ENCODE measurements at places on chromosomes 7 and 10.

GRCh38 chr7:41912426-41912825 lies 209.5 kb upstream of the INHBA start:
- DNase-seq, result no peak

GRCh38 chr10:47260505-47261111 lies 39.4 kb upstream of the GDF10 start:
- no peak for DNase-seq

- DNase-seq, result no peak
These were observed 34.9 kb downstream of the FRMPD2 start for GRCh38 chr10:48239618-48240017.

GRCh38 chr10:113547426-113547825 lies 5.4 kb upstream of the HABP2 start:
- DNase-seq, result no peak

- no peak for DNase-seq
These were observed 190.3 kb downstream of the CHCHD3 start for GRCh38 chr7:132891554-132891953.

- no peak for DNase-seq
These were observed 41.5 kb downstream of the MINPP1 start for GRCh38 chr10:87546210-87546609.

- DNase-seq, result no peak
These were observed 1567.3 kb upstream of the LRRTM3 start for GRCh38 chr10:65358565-65358964.

DNA sequence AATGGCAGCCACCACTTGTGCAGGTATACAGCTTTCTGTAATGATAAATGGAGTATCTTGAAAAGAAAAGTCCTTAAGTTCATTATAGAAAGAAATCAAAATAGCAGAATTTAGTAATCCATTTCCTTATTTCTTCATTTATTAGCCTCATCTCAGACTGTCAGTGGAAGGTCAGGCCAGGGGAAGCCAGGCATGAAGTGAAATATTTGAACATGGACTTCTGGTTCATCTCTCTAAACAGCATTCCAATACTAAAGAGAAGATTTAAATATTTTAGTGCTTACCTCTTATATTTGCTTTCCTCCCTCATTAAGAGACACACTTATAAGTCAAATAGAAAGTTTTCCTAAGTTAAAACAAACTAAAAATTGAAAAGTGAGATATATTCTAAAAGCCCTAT lies 26.8 kb downstream of the TRDMT1 start:
- DNase-seq, result no peak

- no peak for DNase-seq
These were observed 26.1 kb downstream of the FAM53B start for GRCh38 chr10:124717911-124718741.

DNA sequence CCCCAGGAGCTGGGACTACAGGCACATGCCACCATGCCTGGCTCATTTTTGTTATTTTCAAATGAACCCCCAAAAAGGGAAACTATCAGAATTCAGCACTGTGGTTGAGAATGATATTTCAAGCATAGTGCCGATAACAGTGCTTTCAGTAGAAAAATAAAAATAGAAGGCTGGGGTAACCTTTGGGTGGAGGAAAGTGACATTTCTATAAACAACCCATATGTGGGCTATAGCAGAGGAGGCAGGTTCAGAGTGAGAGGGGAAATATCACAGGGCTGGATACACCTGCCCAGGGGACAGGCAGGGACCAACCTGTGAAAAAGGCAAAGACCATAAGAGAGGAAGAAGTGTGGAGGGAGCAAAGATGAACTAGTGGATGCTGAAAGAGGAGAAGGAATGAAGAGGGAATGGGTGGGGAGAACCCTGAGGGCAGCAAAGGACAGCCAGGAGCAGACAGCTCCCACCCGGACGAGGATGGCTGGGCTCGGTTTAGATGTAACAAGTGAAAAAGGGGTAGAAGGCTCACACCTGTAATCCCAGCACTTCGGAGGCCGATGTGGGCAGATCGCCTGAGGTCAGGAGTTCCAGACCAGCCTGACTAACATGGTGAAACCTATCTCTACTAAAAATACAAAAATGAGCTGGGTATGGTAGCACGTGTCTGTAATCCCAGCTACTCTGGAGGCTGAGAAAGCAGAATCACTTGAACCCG lies 56.5 kb downstream of the MAP3K8 start:
- DNase-seq, result no peak

GRCh38 chr7:74612015-74612829 lies 45.3 kb upstream of the GTF2I start:
- no peak for DNase-seq

GRCh38 chr10:104938031-104938430 lies 296.9 kb downstream of the SORCS3 start:
- no peak for DNase-seq

GRCh38 chr7:137878333-137878961 lies 31.7 kb upstream of the DGKI start:
- no peak for DNase-seq

DNA sequence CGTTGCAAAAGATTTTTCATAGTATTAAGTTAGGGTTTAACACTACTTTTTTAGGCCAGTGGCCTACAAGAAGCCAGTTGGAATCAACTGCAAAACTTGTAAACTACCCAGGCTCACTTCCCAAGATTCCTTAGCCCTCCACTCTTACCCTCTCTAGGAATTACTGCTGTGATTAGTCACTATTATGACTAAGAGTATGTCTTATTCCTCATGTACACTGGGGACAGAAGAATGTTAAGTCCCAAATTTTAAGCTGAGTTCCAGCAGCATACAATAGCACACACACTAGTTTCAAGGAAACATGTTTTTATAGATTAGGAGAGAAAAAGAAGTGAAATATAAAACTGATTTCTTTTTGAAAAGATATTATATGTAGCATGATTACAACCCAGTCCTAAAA lies 42.8 kb downstream of the FBXL13 start:
- DNase-seq, result no peak

- no peak for DNase-seq
These were observed 1247.4 kb upstream of the SORCS1 start for GRCh38 chr10:108411894-108412293.

GRCh38 chr10:89426230-89426868 lies 12.0 kb downstream of the IFIT5 start:
- DNase-seq, result no peak

GRCh38 chr10:103472005-103472404 lies 7.0 kb downstream of the CALHM3 start:
- no peak for DNase-seq

- DNase-seq, result no peak
These were observed 29.6 kb upstream of the AKR1C2 start for GRCh38 chr10:5033061-5033778.

DNA sequence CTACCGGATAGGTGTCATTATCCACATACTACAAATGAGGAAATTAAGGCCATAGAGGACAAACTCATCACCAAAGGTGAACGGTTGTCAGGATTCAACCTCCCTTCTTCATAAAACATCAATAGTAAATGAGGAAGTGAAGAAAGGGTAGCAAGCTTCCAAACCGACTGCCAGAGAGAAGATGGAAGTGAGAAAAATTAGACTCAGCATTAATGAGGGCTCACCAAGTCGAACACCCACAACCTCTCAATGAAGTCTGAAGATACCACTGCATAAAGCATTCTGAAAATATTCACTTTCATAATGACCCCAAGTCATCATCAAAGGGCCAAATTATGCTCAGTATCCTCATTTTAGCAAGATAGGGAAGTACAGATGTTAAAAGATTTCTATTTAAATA lies 29.6 kb downstream of the ABCB4 start:
- no peak for DNase-seq

DNA sequence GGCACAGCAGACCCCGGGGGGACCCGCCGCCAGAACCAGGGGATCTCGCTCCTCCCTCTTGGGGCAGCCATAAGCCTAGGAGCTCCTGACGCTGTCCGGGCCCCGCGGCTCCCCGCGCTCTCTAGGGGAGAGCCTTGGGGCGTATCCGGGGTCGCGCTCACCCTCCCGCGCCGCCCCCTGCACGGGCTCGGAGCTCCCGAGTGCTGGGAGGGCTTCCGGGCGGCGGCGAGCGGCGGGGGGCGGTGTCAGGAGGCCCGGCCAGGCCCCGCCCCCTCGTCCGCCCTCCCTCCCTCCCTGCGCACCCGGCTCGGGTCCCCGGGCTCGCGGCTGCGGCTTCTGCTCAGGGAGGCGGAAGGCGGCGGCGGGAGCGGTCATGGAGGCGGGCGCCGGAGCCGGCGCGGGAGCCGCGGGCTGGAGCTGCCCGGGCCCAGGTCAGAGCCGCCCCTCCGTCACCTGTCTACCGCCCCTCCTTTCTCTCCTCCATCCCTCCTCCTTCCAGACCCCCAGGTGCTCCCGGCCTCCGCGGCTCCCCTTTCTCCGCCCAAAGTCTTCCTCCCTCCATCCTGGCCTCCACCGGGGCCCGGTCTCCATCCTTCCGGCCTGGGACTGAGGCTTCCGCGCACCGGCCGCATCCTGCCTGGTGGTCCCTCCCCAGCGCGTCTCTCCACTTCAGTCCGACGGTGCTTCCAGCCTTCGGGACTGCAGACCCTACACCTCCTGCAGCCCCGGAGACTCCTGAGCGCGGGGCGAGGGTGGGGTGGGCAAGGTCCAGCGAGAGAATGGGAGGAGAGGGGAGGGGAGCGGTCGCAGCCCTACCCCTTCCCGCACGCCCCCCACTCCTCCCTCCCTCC lies at the start of gene CCDC136:
TSS of gene CCDC136 (plus strand) at position 848 of the 851 bp plus-strand sequence. CDS start 444 bp downstream, outside the sequence.
- no peak for DNase-seq

GRCh38 chr10:88063861-88064557 lies 200.6 kb downstream of the PTEN start:
- no peak for DNase-seq

- DNase-seq, result no peak
These were observed 183.7 kb downstream of the SORCS1 start for GRCh38 chr10:106980495-106981451.

- no peak for DNase-seq
These were observed 222.0 kb downstream of the TWIST1 start for GRCh38 chr7:18895456-18895855.

- DNase-seq, result no peak
These were observed 40.2 kb downstream of the NCAPG2 start for GRCh38 chr7:158664406-158664805.

DNA sequence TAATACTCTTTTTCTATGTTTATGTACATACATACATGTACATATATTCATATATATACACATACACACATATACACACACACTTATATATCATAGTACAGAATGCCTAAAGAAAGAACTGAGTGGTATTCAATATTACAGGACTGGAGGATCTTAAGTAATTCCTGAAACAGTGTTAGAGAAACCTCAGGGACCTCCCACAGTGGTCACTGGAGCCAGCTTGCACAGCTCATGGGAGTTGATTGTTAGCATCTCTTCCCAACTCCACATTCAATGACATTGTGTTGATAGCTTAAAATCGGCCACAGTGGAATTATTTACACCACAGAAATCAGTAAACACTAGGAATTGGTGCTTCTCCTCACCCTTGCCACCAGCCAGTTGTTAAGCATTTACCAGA lies 6.0 kb downstream of the LRRC17 start:
- DNase-seq, result no peak

DNA sequence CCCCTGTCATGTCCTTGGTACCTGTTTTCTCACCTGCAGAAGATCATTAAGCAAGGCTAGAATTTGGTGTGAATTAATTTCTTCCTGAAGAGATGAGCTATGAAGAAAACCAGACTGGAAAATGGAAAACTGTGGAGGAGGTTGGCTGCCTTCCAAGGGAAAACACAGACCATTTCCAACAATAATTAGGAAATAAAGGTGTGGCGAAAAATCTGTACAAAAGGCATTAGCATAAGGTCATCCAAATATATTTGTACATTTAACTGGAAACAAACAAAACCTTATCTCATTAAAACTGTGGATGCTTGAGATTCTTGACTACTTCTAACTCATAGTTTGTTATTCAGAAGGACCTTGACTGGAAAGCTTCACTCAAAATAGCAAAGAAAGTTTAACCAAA lies 1.7 kb downstream of the STN1 start:
- no peak for DNase-seq

- no peak for DNase-seq
These were observed 1.2 kb downstream of the PLOD3 start for GRCh38 chr7:101216001-101216859.

GRCh38 chr7:131538813-131539179 lies 17.6 kb downstream of the PODXL start:
- DNase-seq, result no peak

GRCh38 chr10:74991435-74991834 lies 120.0 kb upstream of the SAMD8 start:
- no peak for DNase-seq

GRCh38 chr7:156620291-156620675 lies 20.3 kb upstream of the RNF32 start:
- DNase-seq, result no peak

GRCh38 chr10:119700321-119700954 lies 25.4 kb upstream of the INPP5F start:
- no peak for DNase-seq

GRCh38 chr10:79905322-79906314 lies 43.3 kb downstream of the SFTPD start:
- DNase-seq, result no peak

DNA sequence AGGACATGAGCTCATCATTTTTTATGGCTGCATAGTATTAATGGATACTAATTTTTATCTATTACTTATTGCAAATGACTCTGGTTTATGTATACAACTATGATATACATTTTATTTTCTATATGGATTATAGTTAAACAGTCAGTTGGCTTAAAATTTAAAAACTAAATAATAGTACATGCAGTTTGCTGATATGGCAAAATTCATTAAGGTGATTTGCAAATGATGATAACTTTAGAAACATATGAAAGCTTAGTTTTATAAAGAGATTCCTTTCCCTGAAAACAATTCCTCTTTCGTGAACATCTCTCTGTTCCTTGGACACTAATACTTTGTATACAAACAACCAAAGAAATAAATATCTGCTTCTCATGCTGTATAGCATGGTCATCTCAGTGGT lies 165.5 kb upstream of the SEMA3E start:
- no peak for DNase-seq

DNA sequence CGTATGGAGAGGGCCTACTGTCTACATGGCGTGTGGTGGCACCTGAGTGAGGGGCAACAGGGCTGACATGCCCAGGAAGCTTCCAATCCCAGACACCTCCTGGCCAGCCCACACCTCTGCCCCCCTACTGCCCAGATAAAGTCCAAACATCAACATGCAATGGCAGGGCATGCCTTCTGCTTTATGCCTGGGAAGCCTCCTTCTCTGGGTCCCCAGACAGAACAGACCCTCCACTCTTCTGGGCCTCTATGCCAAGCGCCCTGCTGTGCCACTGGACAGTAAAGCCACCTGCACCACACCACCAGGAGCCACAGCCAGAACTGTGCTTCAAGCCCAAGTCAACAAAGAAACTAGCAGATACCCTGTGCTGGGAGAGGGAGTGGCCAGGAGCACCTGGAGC lies 12.5 kb downstream of the TMEM72 start:
- no peak for DNase-seq

DNA sequence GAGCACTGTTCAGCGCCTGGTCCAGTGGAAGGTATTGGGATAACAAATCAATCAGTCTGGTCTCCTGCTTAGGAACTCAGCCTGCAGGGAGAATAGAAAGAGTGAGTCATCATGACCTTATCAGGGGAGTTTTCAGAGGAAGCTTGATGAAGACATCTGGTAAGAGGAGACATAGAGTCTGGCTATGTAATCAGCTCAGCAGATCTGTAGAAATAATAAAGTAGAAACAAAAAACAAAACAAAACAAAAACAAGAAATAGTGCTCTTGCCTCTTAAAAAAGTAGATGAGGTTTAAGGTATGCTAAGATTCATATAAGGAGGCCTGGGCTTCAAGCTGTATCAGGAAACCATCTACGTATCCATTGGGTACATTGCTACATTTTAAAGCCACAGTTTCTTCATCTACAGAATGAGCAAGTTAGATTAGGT lies 14.4 kb downstream of the TAS2R41 start:
- DNase-seq, result no peak

- no peak for DNase-seq
These were observed 72.2 kb upstream of the IL6 start for GRCh38 chr7:22654831-22655230.

GRCh38 chr10:25405871-25406270 lies 231.1 kb downstream of the GPR158 start:
- no peak for DNase-seq

Data from cerebellar nuclear complex (tissue), 1 donor.